Stimulated activated CD8-positive, alpha-beta memory T cell treated with anti-CD3 and anti-CD28 coated beads, Interleukin-7, amount 100 ng/mL, for 1 hour (primary cell): ENCODE measurements at places on chromosomes 12 and 14.
A peak's percentile ranks its signal among the peaks of the same experiment; 100 is the strongest.

DNA sequence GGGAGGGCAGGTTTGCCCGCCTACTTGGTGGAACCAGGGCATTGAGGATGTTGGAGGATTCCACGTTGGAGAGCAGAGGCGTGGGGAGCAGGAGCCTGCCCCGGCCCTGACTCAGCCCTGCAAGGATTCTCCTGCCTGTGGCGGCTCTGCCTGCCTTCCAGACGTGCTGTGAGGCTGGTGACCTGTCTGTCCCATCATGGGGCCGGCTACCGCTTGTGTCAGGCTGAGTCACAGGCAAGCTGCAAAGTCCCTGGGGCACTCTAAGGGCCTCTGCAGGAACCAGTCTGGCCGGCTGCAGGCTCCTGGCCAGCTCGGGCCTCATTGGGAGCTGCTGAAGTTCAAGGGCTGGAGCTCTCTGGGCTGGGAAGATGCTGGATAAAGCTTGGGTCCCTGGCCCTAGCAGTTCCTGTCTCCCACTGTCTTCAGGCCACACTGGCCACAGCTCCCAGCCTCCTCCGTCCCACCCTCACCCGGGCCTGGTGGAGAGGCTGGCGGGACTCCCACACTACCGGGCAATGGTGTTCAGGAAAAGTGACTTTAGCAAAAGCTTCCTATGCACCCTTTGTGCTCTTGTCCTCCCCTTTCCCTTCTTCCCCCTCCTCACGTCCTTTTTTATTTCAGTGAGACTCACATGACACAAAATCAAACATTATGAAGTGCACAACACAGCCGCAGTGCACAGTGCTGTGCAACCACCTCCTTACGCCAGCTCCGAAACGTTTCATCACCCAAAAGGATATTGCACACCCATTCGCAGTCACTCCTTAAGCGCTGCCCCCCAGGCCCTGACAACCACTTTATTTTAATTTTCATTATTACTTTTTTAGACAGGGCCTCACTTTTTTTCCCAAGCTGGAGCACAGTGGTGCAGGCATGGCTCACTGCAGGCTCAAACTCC is 22.0 kb upstream of the ULK1 start:
- no peak for DNase-seq

DNA sequence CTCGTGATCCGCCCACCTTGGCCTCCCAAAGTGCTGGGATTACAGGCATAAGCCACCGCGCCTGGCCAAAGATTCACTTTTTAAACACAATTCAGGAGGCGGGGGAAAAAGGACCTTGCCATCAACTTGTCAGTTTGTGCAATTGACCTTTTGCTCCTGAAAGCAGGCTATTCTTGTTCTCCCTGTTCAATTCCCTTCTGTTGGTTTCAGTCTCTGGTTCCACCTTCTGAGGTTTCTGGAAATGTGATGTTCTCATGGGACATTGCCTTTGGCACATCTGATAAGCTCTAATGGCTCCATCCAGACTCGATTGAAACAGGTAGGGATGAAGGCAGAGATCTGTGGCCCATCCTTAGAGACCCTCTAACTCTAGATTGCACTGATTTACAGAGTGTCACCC is 17.9 kb upstream of the CCDC85C start:
- DNase-seq = no peak

- DNase-seq = no peak
Measured at GRCh38 chr12:132282950-132283771, 46.2 kb downstream of the GALNT9 start.

GRCh38 chr14:92985521-92985920 is 62.6 kb downstream of the CHGA start:
- DNase-seq = no peak

GRCh38 chr12:54021432-54022013 is 6.7 kb upstream of the HOXC6 start:
- DNase-seq = no peak

GRCh38 chr14:88605594-88605993 is 42.8 kb downstream of the ZC3H14 start:
- no peak for DNase-seq

- peak; percentile 1 for DNase-seq
Measured at GRCh38 chr12:29103539-29103974, 45.5 kb upstream of the FAR2 start.

DNA sequence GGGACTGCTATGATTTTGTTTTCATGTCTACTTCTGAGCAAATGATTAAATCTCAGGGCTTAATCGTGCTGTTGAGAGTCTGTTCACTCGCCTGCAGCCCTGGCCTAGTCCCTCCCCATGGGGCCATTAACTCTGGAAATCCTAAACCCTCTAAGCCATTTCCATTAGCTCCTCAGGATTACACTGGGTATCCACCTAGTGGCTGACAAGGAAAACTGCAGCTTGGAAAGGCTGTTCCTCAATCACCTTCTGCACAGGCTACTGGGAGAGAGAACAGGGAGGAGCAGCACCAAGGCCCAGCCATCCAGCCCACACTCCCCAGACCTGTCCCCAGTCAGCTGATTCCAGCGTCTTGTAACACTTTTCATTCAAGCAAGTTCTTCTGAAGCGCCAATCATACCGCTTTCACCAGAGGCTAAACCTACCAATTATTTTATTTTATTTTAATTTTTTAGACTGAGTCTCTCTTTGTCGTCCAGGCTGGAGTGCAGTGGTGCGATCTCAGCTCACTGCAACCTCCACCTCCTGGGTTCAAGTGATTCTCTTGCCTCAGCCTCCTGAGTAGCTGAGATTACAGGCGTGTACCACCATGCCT is 48.7 kb downstream of the NEUROD4 start:
- no peak for DNase-seq

DNA sequence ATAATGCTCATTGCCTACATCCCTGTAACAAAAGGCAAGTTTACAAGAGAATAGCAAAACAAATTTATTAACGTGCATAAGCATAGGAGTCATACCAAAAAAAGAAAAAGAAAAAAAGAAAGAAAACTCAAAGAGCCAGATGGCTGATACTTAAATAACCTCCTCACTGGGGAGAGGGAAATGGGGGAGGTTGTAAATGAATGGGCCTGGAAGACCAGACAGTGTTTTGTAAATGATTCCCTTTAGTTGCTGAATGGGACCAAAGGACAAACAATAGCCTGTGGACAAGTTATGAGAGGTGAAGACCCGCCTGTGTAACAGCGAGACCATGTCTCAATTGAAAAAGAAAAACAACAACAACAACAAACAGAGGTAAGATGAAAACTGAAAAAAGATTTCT is 35.3 kb downstream of the CAPS2 start:
- DNase-seq = no peak

GRCh38 chr14:82075566-82075965 is 541.9 kb upstream of the SEL1L start:
- no peak for DNase-seq

GRCh38 chr14:55306938-55307589 is 35.8 kb downstream of the FBXO34 start:
- no peak for DNase-seq

DNA sequence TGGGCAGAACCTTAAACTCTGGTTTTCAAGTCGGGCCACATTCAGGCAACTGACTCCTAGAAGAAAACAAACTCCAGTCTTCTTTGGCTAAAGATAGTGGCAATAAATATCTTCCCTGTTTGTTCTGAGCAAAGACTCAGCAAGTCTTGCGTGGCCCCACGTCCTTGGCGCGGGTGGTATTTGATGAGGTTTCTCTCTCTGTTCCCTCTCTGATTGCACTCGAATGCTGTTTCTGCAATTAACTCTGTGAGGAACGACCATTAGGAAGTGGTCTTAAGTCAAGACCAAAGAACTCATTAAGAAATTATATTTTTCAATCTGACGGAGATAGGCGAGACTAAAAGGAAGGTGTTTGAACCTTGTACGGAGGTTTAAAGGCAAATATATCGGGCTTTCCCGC is 177.6 kb downstream of the TMEM132C start:
- DNase-seq = no peak

GRCh38 chr12:111285200-111285599 is 83.7 kb downstream of the PHETA1 start:
- DNase-seq = no peak

DNA sequence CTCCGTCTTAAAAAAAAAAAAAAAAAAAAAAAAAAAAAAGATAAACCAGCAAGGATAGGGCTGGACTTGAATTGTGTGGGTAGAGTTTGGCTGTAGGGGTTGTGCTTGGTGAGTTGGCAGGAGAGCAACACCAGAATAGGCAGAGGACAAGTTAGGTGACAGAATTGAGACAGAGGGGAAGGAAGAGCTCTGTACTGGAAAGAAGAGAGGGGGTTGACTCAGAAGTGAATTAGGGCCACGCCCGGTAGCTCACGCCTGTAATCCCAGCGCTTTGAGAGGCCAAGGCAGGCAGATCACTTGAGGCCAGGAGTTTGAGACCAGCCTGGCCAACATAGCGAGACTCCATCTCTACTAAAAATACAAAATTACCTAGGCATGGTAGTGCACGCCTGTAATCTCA is 6.1 kb upstream of the TMEM30B start:
- no peak for DNase-seq

GRCh38 chr14:76868454-76869170 is 42.4 kb downstream of the LRRC74A start:
- no peak for DNase-seq

GRCh38 chr12:81170072-81170471 is 92.2 kb downstream of the ACSS3 start:
- DNase-seq = no peak

DNA sequence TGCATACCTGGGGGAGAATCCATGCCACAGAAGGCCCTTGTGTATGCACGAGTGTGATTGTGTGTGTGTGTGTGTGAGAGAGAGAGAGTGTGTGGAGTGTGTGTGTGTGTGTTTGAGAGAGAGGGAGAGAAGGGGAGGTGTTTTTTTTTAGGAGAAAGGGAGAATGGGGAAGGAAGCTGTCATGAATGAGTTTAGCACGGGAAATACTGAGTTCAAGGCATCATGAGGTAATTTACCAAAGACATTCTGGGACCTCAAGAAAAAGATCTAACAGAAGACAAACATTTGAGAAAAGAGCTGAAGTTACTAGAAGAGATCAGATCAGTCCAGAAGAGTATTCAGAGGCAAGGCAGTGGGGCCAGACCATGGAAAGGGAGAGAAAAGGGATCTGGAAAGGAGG is 157.1 kb downstream of the TTC7B start:
- no peak for DNase-seq

DNA sequence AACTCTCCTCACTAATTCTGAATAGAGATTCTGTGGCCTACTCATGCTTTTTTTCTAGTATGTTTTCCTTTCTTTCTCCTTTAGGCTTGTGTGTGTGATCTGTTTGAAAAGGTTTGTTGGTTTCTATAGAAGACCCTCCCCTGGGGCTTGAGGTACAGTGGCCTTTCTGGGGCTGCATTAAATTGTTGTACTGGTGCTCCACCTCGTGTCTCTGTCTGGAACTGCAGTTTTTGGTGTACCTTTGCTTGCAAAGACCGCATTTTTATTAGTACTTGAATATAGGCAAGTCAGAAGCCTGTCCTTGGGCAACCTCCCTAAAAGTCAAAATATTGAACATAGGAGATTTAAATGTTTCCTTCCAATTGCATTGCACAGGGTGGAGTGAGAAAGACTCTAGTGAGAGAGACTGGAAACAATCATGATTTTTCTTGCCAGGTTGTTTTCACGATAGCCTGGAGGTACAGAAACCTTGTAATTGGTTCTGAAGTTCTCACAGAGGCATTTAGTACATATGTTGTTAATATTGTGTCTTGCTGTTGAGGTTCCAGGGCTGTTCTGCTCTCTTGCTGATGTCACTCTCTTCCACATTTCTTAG is 39.0 kb downstream of the SLCO1B1 start:
- DNase-seq = peak; percentile 10

- no peak for DNase-seq
Measured at GRCh38 chr12:27555361-27555760, 31.4 kb downstream of the PPFIBP1 start.

- no peak for DNase-seq
Measured at GRCh38 chr12:4645023-4645422, 3.8 kb downstream of the AKAP3 start.

DNA sequence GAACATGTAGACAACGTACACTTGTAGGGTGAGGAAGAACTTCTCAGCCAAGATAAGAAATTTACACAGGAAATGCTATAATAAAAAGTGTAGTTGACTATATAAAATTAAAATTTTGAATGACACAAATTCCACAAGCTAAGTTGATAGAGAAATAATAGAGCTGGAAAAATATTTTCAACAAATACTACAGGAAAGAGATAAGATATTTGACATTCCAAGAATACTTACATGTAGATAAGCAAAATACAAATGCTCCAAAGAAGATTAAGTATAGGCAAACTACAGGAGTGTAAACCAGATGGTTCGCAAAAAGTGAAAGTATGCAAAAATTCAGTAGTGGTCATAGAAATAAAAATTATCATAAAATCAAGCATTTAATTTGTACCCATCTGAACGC is 49.2 kb upstream of the ANP32D start:
- DNase-seq = no peak

GRCh38 chr14:55477680-55478079 is 37.3 kb upstream of the TBPL2 start:
- DNase-seq = no peak

- no peak for DNase-seq
Measured at GRCh38 chr14:94748667-94749347, 21.1 kb downstream of the GSC start.

DNA sequence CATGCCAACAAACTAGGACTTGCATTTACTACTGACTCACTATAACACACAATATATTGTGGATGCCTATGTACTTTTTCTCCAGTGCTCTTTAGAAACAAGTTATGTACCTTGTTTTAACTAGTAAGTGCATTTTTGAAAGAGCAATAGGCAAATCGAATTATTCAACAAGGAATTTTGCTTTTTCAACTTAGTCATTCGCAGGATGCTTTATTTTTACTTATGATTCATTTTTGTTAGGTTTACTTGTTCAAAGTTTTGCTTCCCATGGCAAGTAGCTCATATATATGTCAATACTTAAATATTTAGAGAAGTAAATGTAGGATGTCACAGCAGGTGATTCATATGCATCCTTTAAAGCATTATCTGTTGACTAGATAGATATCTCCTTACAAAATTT is 149.8 kb downstream of the PELI2 start:
- no peak for DNase-seq

DNA sequence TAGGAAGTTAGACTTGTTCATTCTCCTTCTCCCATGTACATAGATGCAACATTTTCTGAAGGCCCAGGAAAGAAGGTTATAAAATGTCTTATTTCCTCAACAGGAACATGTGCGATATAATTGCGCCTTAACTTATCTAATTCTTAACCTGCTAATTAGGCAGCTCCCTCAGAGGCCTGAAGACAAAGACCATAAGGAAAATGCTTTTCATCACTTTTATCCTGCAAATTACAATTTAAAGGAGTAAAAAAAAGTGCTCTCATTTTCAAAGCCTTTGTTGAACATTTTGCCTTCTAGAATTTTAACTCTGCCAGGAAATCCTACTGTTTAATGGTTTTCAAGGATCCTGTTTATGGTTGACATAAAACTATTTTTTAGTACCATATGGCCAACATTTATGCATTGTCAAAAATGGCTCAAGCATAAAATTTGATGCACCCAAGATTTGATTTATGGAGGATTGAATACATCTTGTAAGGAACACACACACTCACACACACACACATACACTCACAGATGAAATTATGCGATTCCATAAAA is 660.4 kb upstream of the TMEM132C start:
- DNase-seq = no peak

GRCh38 chr12:57609781-57610553 is 1.3 kb upstream of the ARHGEF25 start:
- DNase-seq = no peak
